ENCODE measurements at places on chromosomes 16 and 17.

GRCh38 chr17:79696610-79696982, 34.1 kb upstream of the ENPP7 start:
- DNase-seq, result no peak

GRCh38 chr16:64830653-64831052, 291.2 kb downstream of the CDH11 start:
- no peak for DNase-seq

DNA sequence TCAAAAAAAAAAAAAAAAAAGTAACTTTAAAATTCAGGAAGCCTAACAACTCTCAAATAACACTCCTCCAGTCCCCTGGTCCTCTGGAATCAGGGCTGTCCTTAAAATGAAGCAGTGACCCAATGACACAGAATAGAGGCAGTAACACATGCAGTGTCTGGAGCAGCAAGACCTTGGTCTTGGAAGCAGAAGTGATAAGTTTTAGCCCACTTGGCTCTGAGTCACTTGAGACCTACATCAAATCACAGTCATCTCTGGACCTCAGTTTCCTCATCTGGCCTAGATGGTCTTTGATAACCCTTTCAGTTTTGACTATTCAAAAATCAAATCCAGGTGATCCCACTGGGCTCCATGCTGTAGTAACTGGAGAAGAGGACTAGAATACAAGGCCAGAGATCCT, 39.0 kb downstream of the LYRM1 start:
- no peak for DNase-seq

GRCh38 chr17:27593232-27593856, 37.6 kb upstream of the LGALS9 start:
- no peak for DNase-seq

- no peak for DNase-seq
Measured at GRCh38 chr17:17732892-17733670, 51.8 kb downstream of the RAI1 start.

- no peak for DNase-seq
Measured at GRCh38 chr17:39191750-39192510, 5.5 kb downstream of the CACNB1 start.

- DNase-seq, result no peak
Measured at GRCh38 chr16:66360624-66361324, 5.7 kb upstream of the CDH5 start.

DNA sequence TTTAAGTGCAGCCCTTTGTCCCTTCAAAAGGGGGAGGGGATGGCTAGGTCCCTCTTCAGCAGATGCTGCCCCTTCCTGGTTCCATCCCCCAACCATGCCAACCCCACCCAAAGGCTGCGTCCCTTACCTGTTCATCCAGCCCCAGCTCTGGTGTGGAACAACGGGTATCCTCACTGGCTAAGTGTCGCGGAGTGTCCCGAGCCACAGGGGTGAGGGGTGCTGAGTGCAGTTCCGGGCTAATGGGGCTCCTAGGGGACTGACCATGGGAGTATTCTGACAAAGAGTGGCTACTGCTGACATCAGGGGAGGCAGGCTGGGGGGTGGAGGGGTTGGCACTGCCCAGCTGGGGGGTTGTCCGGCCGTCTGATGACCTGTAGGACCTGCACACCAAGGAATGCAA, 32.9 kb downstream of the STH start:
- no peak for DNase-seq

DNA sequence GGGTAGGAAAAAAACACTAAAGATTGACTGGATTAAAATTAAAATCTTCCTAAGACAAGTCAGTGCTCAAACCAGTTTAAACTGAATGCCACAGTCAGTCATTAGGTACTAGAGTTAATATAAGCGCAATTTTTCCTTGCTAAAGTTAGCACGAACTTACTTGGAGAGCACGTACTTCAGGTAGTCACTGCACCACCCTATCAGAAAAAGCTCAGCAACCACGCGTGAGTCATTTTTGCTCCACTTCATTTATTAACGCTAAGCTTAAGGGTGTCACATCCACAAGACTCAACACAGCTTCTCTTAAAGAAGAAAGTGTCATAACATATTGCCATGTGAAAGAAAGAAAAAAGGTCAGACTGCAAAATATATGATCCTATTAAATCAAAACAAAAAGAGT, 53.1 kb downstream of the TEX2 start:
- DNase-seq, result no peak

DNA sequence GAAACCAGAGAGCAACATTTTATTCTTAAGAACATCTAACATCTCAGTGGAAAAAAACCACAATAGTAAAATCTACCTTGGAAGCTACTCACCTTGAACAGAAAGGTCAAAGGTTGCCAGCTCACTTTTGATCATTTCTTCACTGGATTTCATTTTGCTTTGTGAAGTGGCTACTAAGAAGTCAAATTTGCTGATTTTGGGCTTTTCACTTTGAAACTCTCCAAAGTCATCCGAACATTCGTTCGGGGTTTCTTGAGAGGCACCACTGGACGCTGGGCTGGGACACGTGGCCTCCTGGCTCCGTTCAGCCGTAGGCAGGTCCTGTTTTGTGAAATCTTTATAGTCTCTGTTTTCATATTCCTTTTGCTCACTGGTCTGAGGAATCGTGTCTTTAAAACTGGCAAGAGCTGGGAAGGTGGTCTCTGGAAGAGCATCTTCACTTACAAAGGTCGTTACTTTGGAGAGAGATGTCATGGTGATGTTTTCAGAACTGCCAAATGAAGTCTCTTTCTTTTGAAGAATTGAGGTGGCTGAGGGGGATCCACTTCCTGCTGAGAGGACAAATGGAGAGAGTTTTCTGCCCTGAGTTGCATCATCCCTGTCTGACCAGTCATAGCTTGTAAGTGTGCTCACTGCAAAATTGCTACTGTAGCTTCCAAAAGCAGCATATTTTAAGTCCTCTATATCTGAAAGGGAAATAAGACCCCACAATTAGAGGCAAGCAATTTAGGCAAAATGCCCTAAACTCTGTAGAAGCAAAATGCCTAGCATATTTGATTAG, 52.4 kb downstream of the DUSP14 start:
- DNase-seq, result no peak

DNA sequence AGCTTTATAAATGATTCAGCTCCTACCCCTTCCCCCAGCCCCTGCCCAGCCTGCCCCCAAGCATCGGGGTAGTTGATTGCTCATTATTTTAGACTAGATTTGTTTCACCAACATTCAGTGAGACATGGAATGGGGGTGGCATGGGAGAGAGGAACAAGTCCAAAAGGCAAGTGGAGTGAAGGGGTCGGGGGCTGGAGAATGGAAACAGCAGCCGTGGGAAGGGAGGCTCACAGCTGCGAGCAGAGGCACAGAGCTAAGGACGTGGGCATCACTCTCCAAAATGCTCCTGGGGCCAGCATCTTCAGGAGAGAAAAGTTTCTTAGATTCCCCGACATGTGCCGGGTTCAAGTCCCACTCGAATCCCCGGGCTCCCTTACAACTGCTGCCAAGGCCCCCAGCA, 19.3 kb downstream of the PIPOX start:
- DNase-seq, result no peak

- DNase-seq, result no peak
Measured at GRCh38 chr17:58730937-58731336, 24.7 kb upstream of the PPM1E start.

GRCh38 chr16:54009464-54010176, 277.0 kb downstream of the IRX3 start:
- no peak for DNase-seq
